ENCODE measurements at places on chromosomes 12 and 14.

DNA sequence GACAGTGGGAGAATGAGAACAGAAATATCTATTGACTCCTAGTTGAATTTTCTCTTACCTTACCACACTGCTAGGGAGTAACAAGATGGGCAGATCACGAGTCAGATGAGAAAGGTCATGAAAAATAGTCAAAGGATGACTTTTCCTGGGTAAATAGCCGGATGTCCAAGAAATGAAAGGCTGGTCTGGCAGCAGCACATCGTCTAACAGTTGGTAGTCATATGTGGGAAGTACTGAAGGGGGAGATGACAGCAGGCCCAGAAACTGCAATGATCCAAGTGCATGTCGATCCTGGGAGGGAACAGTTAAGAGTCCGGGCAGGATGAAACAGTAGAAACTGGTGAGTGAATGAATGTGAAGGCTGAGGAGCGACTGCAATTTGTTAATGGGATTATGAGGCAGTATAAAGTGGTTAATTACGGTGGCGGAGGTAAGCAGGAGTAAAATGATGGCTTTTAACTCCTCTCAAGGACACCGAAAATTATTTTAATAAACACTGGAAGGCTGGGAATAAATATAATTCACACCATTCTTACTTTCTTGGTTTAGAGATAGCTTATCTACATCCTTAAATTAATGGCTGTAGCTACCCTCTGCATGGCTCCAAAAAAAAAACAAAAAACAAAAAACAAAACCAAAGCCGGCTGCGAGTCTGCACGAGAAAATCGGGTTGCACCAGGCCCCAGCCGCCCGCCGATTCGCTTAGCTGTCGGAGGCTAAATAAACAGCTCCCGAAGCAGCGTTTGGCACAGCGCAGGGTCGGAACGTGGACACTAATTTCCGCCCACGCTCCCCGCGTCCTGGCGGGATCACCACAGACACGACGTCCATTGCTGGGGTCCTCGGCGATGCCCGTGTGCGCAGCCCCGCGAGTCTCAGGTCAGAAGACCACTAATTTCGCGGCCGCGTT lies 1.0 kb upstream of the ERC1 start:
- DNase-seq = no peak

DNA sequence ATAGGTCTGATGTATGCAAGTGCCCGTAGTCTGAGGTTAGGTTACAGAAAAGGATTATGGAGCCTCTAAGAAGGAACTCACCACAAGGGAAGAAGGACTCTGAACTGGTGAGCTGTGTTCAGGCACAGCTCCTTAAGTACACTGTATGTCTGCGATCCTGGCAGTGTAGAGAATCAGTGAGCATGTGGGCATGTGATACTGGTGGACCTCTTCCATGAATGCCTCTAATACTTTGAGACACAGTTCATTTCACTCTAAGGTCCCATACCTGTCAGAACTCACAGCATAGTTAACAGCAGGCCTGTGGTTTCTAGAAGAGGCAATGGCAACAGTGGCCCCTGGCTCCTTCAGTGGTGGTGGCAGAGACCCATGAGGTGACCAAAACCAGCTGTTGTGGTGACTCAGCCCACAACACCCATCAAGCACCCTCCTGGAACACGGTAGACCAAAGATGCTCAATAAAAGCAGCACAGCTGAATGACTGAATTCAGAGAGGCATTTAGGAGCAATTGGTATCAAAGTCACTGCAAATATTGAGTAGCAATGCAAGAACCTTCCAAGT lies 6.9 kb upstream of the OR6J1 start:
- DNase-seq = no peak

DNA sequence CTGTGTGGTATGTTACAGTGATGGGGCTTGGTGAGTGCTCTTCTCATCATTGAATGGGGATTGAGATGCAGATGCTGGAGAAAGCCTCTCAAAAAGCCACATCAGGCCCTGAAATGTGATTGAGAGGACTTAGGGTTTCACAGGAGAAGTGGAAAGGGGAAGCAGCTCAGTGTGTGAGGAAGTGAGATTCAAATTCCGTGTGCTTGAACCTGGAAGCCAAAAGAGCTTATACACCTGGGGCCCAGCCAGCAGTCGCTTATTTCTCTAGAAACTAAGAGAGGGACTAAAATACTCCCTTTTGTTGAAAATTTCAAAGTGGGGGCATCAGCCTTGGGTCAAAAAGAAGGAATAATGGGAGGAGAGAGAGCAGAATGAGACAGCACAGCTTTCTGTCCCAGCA lies 39.1 kb upstream of the GZMB start:
- DNase-seq = peak; percentile 64

GRCh38 chr12:2581293-2582045 lies 213.3 kb upstream of the FKBP4 start:
- DNase-seq = no peak

GRCh38 chr12:43893670-43894069 lies 57.8 kb downstream of the TMEM117 start:
- DNase-seq = no peak

- DNase-seq = no peak
These were observed 6.9 kb upstream of the HOXC4 start for GRCh38 chr12:54046809-54047159.

GRCh38 chr12:104686196-104686595 lies 229.4 kb downstream of the CHST11 start:
- DNase-seq = no peak

- DNase-seq = no peak
These were observed 46.1 kb downstream of the MSRB3 start for GRCh38 chr12:65324551-65324950.

GRCh38 chr12:63495974-63496373 lies 172.3 kb downstream of the DPY19L2 start:
- DNase-seq = no peak

DNA sequence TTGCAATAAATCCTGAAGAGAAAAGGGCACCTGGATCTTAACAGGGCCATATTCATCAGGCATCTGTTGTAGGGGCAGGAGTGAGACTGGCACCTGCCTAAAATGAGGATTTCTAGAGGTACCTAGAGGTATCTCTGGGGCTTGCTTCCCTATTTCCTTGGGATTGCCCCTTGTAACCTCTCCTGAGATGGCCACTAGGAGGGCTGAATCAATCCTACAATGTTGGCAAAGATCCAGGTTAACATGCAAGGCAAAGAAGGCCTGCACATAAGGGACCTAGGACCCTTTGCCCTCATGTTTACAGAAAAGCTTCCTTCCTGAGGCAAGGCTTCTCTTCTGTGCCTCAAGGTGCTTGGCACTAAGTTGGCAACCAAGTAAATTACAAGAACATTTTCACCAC lies 25.8 kb upstream of the CLEC4E start:
- DNase-seq = no peak

DNA sequence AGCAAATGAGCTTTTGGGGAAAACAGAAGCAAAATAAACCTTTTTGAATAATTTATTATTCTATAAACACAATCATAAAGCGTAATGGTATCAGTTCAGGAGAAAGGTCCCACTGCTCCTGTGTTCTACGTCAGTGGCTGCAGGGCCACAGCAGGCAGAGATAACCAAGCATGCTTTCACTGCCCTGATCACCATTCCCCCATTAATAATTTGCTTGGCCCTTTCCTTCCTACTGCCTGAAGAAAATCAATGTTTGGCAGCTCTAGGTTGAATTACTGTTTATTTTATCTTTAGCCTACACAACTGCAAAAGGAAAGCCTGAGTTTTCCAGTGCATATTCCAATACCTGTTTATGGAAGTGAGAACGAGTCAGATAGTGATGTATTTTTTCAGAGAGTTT lies 369.9 kb downstream of the DIO2 start:
- no peak for DNase-seq

- DNase-seq = no peak
These were observed 22.0 kb upstream of the ULK1 start for GRCh38 chr12:131872154-131873051.

GRCh38 chr12:105764216-105764835 lies 374.4 kb downstream of the NUAK1 start:
- no peak for DNase-seq

DNA sequence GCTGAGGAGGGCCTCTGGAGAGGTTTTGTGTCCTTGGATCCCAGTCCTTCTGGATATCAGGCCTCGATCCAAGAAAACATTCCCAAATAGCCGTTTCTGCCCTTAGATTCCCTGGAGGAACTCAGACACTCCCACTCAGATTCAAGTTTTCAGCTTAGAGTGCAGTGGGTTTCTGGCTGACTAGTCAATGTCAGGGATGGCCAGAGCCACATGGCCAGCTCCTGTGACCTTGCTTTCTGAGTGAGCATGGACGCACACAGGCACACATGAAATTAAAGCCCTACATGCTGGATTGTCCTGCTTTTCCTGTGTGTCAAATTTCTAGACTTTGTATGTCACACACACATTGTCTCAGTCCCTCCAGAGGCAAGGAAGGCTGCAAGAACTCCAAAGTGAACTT lies 86.2 kb downstream of the TNFAIP2 start:
- DNase-seq = no peak

- DNase-seq = peak; percentile 73
These were observed 26.1 kb upstream of the UBC start for GRCh38 chr12:124940393-124941169.

GRCh38 chr14:60093606-60094005 lies 1.9 kb downstream of the PCNX4 start:
- no peak for DNase-seq

- DNase-seq = no peak
These were observed 128.5 kb downstream of the HMGA2 start for GRCh38 chr12:65952737-65953209.

Measured in naive B cell (primary cell).